ENCODE measurements at places on chromosomes 13 and 19.

GRCh38 chr13:45940061-45940460, 88.5 kb upstream of the SIAH3 start:
- H3K36me3 ChIP-seq: no peaks in the 10 kb centered on the region
- H3K4me3 ChIP-seq: no peak overlapping the region
- H3K27ac ChIP-seq: no peak overlapping the region
- no peak for DNase-seq
- H3K4me1 ChIP-seq: no peaks in the 10 kb centered on the region

- no peak overlapping the region for H3K4me3 ChIP-seq
- H3K27me3 ChIP-seq: no peaks in the 10 kb centered on the region
- DNase-seq: no peak
- H3K36me3 ChIP-seq: no peaks in the 10 kb centered on the region
- no peak overlapping the region for H3K27ac ChIP-seq
Measured at GRCh38 chr19:13689085-13689484, 75.2 kb upstream of the MRI1 start.

- DNase-seq: no peak
- H3K27ac ChIP-seq: no peak overlapping the region
- H3K4me3 ChIP-seq: no peak overlapping the region
- H3K36me3 ChIP-seq: no peaks in the 10 kb centered on the region
Measured at GRCh38 chr19:46972311-46972710, 47.3 kb upstream of the NPAS1 start.

DNA sequence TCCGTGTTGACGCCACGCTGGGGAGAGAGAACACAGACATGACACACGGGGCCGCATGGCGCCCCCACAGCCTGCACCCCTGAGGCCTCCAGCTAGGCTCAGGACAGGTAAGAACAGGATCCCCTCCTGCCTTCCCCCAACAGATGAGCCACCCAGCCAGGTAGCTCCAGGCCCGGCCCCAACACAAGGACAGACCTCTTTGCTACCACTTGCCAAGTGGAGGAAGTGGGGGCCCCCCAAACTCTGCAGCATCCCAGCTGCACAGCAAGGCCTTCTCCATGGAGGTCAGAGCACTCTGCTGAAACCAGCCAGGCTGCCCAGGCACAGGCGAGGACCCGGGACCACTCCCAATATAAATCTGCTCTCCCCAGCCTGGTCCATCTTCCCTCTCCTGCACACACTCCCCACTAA, 31.5 kb downstream of the PEPD start:
- no peaks in the 10 kb centered on the region for H3K4me1 ChIP-seq
- no peak for DNase-seq
- H3K4me3 ChIP-seq: no peak overlapping the region
- H3K36me3 ChIP-seq: peaks cover 1% of the 10 kb centered on the region
- H3K27me3 ChIP-seq: no peaks in the 10 kb centered on the region

GRCh38 chr19:52889931-52890330, 7.5 kb downstream of the ZNF320 start:
- no peak overlapping the region for H3K27ac ChIP-seq
- no peaks in the 10 kb centered on the region for H3K27me3 ChIP-seq
- H3K4me1 ChIP-seq: no peaks in the 10 kb centered on the region
- DNase-seq: no peak
- H3K4me3 ChIP-seq: no peak overlapping the region

- no peaks in the 10 kb centered on the region for H3K4me1 ChIP-seq
- peaks cover 6% of the 10 kb centered on the region for H3K36me3 ChIP-seq
- no peak overlapping the region for H3K4me3 ChIP-seq
- no peak overlapping the region for H3K27ac ChIP-seq
Measured at GRCh38 chr19:7856679-7857663, 17.2 kb downstream of the PRR36 start.

DNA sequence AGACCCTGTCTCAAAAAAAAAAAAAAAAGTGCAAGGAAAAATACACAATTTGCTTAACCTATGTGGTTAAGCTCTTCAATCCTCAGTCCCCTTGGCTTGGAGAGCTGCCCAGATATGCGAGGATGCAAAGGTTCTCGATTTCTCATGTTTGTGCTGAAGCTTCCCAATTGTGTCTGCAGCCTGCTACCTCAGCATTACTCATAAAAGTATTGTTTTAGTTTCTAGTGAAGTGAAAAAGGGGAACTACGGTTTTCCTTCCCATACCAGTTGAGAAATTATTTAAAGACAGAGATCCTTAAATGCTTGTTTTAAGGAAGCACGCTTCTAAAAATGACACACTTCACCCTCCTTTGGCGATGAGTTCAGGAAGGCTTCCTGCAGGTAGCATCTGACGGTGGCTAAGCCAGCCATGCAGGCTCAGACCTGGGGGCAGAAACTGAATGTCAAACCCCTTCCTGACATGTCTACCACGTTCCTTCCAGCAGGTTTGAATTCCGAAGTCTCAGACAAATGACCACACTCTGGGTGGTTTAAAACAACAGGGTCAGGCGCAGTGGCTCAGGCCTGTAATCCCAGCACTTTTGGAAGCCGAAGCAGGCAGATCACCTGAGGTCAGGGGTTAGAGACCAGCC, 47.9 kb downstream of the RUBCNL start:
- H3K27ac ChIP-seq: no peak overlapping the region
- no peak overlapping the region for H3K4me3 ChIP-seq
- no peak for DNase-seq
- no peaks in the 10 kb centered on the region for H3K36me3 ChIP-seq
- no peaks in the 10 kb centered on the region for H3K4me1 ChIP-seq

GRCh38 chr19:36838784-36839324, 667 bp upstream of the ZNF790 start:
- no peaks in the 10 kb centered on the region for H3K27me3 ChIP-seq
- peaks cover 20% of the 10 kb centered on the region for H3K36me3 ChIP-seq
- no peak for DNase-seq
- H3K4me1 ChIP-seq: no peaks in the 10 kb centered on the region

GRCh38 chr19:40431698-40432097, 5.9 kb upstream of the SERTAD1 start:
- no peak overlapping the region for H3K4me3 ChIP-seq
- no peak for DNase-seq
- peak overlapping the region; percentile 93 for H3K27ac ChIP-seq
- no peaks in the 10 kb centered on the region for H3K27me3 ChIP-seq
- no peaks in the 10 kb centered on the region for H3K4me1 ChIP-seq

DNA sequence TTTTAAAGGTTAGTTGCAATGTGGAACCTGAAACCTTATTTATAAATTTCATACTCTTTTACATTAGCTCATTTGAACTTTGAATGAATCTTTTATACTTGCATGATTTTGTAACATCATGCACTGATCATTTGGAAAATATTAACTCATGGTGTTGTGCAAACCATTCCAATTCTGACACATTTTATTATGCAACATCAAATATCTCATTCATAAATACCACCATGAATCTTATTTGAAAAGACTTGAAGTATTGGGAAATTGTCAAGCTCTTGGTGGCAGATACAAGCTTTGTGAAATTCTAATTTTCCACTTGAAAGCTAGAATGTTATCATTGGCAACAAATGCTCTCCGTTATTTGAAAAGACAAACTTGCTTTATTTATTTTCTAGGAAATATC, 379.9 kb upstream of the PCDH20 start:
- DNase-seq: no peak
- no peaks in the 10 kb centered on the region for H3K4me1 ChIP-seq
- H3K36me3 ChIP-seq: no peaks in the 10 kb centered on the region
- H3K4me3 ChIP-seq: no peak overlapping the region

GRCh38 chr13:79402074-79402635, 3.9 kb downstream of the RBM26 start:
- H3K27ac ChIP-seq: no peak overlapping the region
- H3K4me3 ChIP-seq: no peak overlapping the region
- H3K36me3 ChIP-seq: peaks cover 12% of the 10 kb centered on the region

DNA sequence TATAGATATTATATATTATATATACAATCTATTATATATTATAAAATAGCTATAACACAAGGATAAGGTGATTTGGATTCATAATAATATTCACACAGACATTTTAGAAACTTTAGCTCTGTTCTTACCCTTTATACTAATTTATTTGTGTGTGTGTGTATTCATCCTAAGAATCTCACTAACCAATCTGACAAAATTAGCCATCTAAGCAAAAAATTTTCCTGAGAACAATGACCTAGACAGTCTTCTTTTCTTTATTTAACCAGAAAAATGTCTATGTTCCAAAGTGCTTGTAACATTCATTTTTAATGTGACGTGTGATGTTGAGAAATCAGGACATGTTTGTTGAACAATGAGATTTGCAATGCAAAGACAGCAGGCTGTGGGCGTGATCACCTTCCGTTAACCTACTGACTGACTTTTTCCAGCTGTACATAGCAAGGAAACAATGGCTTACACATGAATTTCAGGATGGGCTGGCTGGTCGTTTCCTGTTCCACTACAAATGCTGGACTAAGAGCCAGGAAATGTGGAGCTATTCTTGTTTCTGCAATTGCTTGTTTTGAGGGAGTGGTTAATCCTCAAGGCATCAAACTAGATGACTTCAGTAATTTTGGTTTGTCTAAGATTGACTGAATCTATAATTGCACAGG, 634.6 kb upstream of the ARGLU1 start:
- no peak for DNase-seq
- no peaks in the 10 kb centered on the region for H3K4me1 ChIP-seq
- no peaks in the 10 kb centered on the region for H3K27me3 ChIP-seq
- no peak overlapping the region for H3K27ac ChIP-seq
- no peaks in the 10 kb centered on the region for H3K36me3 ChIP-seq
